ENCODE measurements at places on chromosomes 12 and 14.
A peak's percentile ranks its signal among the peaks of the same experiment; 100 is the strongest.

DNA sequence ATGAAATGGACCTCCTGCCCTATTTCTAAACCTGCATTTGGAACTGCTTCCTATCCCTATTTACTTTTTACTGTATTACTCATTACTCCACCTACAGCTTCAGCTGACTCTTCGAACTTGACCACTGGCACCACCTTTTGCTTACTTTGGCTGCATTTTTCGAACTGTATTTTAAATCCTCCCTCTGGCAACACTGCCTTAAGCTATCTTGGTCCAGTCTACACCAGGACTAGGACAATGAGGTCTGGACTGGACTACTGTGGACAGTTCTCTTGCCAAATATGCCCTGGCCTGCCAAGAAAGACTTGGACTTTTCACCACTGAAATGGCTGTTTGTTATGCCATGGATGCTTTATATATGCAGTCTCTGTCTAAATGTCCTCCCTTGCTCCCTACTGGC is 328.1 kb downstream of the BTG1 start:
- DNase-seq: no peak

DNA sequence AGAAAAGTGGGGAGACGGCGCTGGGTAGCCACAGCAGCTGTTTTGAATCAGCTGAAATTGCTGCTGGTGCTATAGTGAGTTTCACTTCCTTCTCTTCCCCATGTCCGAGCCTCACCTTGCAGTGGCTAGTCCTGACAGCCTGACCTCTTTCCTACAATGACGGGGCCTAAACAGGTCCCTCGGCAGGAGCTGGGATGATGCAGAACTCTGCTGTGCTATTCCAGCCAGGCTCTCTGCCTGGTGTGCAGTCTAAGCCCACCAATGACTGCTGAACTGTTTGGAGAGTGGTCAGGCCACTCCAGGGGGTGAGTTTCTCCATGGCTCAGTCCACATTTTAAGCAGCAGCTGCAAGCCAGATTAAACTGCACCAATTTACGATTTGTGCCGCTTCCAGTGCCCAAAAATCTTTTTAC is 207.3 kb downstream of the TTC7B start:
- no peak for DNase-seq

- no peak for DNase-seq
These were observed 50.2 kb downstream of the WDR20 start for GRCh38 chr14:102189874-102190273.

DNA sequence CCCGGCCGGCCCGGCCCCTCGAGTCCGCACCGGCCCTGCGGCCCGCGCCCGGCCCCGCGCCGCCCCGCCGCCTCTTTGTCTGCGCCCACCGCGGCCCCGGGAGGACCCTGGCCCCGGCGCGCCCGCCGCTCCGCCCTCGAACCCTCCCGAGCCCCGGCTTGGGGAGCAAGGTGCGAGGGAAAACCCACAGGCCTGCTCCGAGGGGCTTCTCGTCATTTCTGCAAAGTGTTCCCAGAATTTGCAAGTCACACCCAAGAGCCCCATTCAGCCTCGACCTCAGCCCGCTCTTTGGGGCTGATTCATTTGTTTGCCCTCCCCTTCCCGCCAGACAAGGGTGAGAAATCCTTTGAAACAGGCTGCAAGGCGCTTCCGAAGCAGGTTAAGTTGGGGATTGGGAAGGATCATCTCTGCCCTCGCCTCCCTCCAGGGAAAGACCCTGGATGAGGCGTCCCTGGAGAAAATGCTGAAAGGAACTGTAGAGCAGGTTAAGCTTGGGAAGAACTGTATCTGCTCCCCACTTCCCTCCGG is 325 bp upstream of the CLIP1 start:
- DNase-seq: peak; percentile 44

DNA sequence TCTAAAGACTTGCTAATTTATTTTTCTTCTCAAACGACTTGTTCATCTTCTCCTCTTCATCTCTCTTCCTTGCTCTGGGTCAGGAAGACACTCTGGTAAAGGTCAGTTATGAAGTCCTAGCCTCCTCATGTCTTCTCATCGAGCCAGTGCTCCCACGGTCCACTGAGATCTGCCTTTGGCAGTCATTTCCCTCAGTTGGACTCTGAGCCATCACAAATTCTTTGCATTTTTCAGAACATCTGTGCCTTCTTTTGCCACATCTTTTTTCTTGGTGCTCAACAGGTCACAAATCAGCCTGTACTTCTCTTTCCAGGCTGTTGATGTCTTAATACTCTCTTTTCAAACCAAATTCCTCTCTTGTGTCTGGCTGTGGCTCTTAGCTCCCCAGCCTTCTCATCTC is 49.7 kb downstream of the IGF1 start:
- DNase-seq: no peak

DNA sequence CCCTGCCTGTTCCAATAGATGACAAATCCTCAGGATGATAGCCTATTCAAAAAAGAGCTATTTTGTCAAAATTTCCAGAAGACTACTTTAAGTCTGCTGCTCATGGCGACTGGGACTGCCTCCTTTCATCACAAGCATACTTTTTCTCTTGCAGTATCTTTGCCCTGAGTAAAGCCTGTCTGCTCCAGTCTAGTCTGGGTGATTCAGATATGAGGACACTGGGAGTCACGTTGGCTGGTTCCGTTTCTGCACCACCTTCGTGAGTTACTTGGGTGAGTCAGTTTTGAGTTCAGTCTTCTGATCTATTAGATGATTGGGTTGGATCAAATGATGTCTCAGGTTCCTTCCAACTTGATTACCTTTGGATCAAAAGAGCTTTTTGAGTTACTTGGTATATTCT is 301.3 kb upstream of the STXBP6 start:
- DNase-seq: no peak

- no peak for DNase-seq
These were observed 42.5 kb downstream of the JDP2 start for GRCh38 chr14:75470238-75470797.

- DNase-seq: peak; percentile 66
These were observed 133.2 kb downstream of the SLC35F4 start for GRCh38 chr14:57732463-57733285.

- DNase-seq: no peak
These were observed 35.8 kb downstream of the FLVCR2 start for GRCh38 chr14:75614179-75614578.

- DNase-seq: no peak
These were observed 166.7 kb downstream of the RIMBP2 start for GRCh38 chr12:130549361-130549760.

DNA sequence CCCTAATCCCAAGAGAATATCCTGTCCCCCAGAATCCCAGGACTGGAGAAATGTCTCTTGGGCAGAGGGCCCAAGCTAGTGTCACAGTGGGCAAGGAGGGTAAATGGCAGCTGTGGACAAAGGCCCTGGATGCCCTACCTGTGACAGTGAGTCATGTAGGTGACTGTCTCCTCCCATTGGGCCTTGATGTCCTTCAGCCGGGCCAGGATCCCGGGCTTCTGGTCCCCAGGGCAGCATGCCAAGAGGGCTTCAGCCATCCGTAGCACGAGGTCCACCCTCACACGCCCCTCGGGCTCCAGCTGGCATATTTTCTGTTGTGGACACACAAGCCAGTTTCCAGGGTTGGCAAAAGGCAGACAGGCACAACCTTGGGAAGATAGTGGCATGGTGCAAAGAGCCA is 48.8 kb downstream of the SYNE3 start:
- no peak for DNase-seq
